CD4-positive, CD25-positive, alpha-beta regulatory T cell (primary cell): ENCODE measurements at places on chromosomes 12 and 14. TPM values are rescaled to one million over a fixed set of nuclear protein-coding genes. Genes with fewer than 3 reads are reported as not detected.
A peak's percentile ranks its signal among the peaks of the same experiment; 100 is the strongest.

Gene DDIT3
- 159 TPM for total RNA-seq

Gene CDH24
- total RNA-seq: 2.9 TPM

Gene PLBD1
- not detected for total RNA-seq

Gene SPRYD3
- 25.9 TPM for total RNA-seq

Gene RPL10L
- total RNA-seq: not detected

Gene SMIM41
- total RNA-seq: 0.54 TPM

Gene BATF
- 50.7 TPM for total RNA-seq

Gene PMCH
- total RNA-seq: 1.6 TPM

Gene NANOG
- not detected for total RNA-seq

Gene LALBA
- not detected for total RNA-seq

Gene KRT78
- total RNA-seq: not detected

Gene SYNDIG1L
- not detected for total RNA-seq

Gene ALDH1L2
- not detected for total RNA-seq

Gene RGS6
- 0.69 TPM for total RNA-seq

Gene FOXA1
- 1.0 TPM for total RNA-seq

- DNase-seq: peak; percentile 64
Observed at GRCh38 chr12:12719496-12719895, 2.3 kb downstream of the CDKN1B start.

GRCh38 chr12:193261-193660 lies 20.7 kb downstream of the SLC6A12 start:
- DNase-seq: no peak

GRCh38 chr14:94569381-94570001 lies 8.2 kb downstream of the SERPINA4 start:
- no peak for DNase-seq

DNA sequence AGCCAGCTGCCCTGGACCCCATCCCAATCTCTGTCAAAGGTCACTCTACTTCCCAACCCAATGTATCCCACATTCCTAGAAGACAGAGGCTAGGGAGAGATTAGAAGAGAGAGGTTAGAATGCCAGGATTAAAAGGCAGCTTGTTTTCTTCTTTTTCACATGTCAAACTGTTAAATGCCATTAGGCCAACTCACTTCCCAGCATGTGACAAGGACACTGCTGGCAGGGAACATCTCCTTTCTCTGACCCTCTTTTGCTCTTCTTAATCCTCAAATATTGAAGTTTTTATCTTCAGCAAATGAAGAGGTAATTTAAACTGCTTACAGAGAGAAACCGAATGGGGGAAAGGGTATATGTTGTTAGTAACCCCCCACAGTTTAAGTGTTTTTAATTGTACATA lies 89.1 kb downstream of the BBS10 start:
- no peak for DNase-seq

DNA sequence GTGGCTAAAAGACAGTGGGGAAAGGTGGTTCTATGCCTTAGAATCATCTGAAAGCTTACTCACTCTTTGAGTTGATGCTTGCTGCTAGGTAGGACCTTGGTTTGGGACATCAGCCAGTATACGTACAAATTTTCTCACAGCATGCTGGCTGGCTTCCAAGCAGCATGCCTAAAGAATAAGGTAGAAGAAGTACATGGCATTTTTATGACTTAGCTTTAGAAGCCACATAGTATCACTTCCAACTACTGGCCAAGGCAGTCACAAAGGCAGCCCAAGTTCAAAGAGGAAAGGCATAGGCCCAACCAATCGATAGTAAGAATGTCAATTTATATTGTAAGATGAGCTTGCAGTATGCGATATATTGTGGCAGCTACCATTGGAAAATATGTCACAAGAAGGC lies 284.2 kb upstream of the CAND1 start:
- no peak for DNase-seq

GRCh38 chr12:64531665-64532334 lies 78.5 kb upstream of the RASSF3 start:
- DNase-seq: no peak

DNA sequence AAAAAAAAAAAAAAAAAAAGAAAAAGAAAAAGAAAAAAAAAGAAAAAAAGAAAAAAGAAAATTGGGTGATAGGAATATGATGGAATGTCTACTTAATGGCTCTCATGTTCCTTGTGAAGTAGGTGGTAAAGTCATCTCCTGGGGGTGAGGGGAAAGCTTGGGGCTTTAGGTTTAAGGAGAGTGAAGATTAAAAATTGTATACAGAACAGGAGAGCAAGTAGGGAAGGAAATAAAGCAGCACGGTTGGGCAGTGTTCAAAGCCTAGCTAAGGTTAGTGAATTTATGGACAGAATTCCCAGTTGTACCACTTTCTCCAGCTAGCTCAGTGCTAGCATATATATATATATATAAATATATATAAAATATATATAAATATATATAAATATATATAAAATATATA lies 40.0 kb upstream of the SLC2A13 start:
- no peak for DNase-seq

GRCh38 chr14:46782281-46782680 lies 130.7 kb upstream of the RPL10L start:
- DNase-seq: no peak

- no peak for DNase-seq
Observed at GRCh38 chr12:78204926-78205325, 374.2 kb downstream of the NAV3 start.

- DNase-seq: no peak
Observed at GRCh38 chr12:47393403-47393790, 312.4 kb downstream of the RPAP3 start.

- DNase-seq: no peak
Observed at GRCh38 chr14:75849300-75849895, 132.4 kb downstream of the TGFB3 start.

DNA sequence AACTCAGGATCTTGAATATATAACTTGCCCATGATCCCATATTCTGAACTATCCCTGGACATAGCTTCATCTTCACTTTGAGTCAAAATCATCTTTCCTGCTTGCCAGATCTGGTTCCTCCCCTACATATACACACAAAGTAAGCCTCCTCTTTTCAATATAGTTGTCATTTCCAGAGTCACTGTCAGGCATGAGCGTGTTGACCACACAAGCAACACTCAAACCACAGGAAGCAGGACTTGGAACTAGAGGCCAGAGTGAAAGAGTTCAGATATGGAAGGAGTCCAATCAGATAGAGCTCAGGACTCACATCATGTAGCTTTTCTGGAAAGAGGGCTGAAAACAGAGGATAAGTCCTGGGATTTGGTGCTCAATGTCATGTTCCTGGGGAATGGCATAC lies 1140.6 kb downstream of the BCL11B start:
- no peak for DNase-seq

- no peak for DNase-seq
Observed at GRCh38 chr12:107400686-107401447, 284.7 kb upstream of the PWP1 start.

DNA sequence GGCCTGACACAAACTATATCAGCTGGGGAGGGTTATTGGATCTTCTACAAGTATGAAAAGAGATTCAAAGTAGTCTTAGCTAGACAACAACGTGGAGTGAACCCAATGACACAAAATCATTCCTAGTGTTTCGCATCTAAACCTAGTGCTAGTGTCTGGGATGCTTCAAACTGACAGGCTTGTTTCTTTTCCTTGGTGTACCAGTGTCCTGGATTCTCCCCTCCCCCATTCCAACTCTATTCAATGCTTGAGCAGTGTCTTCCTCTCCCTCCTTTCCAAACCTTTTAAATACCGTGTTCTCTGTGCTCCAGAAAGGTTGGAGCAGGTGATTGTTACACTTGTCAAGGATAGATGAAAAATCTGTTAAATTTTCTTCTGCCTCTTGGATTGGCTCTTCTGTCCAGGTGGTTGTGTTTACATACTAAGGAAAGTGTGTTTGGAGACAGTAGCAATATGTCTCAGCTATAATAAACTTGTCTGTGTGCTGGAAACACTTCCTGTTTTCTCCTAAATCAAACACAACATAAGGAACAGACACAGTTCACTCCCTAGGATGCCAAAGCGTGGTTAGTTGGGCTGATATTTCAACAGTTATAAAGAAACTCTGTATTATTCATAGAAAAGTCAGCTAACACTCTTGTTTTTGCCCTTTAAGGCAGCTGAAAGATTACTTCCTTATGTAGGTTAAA lies 14.4 kb upstream of the GUCY2C start:
- DNase-seq: no peak

DNA sequence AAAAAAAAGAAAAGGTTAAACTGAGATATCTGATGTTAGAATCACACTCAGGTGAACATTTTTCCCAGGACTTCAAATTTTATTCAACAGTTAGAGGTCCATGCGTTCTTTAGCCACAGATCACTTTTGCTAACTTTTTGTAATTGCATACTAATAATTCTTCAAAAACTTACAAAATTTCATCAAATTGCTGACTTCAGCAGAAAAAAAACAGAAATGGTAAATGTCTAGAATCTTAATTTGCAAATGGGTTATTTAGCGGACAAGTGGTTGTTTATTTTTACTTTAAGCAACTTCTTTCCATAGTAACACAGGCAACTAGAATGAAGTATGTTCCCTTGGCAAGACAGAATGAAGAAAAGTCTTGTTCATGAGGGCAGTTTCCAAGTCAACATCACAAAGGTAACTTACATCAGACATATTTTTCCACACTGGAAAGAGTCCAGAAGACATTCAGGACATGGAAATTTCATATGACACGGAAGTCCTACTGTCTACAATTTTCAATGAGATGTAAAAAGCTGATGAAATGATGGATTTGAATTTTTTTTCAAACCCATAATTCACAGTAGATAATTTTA lies 62.5 kb upstream of the SOX5 start:
- no peak for DNase-seq

DNA sequence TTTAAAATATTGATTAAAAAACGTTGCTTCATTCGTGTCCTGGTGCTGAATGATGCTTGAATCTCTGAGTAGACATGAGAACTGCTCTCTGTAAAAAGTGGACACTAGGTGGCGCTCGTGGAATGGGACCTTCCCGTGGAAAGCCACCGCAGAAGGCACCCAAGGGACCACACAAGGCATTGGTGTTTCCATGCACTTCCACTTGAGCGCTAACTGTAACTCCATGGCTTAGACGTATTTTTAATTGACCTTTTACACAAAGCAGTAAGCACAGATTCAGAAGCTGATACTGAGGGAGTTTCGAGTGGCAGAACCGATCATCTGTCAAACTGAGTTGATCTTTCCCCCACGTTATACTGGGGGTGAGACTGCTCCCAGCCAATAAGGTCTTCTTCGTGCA lies 135.3 kb downstream of the PRKCH start:
- DNase-seq: peak; percentile 79

GRCh38 chr12:123634142-123634561 lies 523 bp downstream of the GTF2H3 start:
- DNase-seq: no peak

DNA sequence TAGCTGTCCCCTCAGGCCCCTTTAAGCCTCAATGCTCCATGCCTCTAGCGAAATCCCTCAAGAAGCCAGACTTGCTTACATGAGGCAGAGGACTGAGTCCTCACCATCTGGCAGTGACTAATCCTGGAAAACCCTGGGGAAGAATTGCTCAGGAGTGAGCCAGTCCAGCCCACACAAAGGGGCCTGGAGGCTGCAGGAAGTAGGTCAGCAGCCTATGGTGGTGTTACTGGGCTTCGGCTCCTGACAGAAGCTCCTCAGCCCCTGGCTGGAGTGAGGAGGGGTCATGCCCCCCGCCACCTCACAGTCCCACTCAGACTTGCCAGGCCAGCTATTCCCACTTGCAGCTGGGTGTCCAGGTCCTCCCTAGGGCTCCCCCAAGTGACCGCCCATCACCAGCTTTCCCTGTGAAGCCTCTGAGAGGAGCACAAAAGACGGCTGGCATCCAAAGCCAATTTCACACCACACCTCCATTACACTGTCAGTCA lies 250.5 kb downstream of the DPF3 start:
- no peak for DNase-seq

DNA sequence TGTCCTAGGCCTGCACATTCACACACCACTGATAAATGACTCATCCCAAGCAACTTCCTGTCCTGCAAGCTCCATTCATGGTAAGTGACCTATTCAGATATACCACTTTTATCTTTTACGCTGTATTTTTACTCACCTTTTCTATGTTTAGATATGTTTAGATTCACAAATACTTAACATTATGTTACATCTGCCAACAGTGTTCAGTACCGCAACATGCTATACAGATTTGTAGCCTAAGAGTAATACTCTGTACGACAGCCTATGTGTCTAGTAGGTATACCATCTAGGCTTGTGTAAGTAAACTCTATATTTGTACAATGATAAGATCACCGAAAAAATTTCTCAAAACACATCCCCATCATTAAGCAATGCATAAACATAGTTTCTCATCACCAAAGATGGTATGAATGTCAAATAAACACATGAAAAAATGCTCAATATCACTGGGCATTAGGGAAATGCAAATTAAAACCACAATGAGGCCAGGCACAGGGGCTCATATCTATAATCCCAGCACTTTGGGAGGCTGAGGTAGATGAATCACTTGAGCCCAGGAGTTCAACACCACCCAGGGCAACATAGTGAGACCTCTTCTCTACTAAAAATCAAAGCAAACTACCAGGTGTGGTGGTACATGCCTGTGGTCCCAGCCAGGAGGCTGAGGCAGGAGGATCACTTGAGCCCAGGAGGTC lies 20.7 kb downstream of the ATXN2 start:
- no peak for DNase-seq

- no peak for DNase-seq
Observed at GRCh38 chr12:105453316-105453715, 122.8 kb downstream of the C12orf75 start.

DNA sequence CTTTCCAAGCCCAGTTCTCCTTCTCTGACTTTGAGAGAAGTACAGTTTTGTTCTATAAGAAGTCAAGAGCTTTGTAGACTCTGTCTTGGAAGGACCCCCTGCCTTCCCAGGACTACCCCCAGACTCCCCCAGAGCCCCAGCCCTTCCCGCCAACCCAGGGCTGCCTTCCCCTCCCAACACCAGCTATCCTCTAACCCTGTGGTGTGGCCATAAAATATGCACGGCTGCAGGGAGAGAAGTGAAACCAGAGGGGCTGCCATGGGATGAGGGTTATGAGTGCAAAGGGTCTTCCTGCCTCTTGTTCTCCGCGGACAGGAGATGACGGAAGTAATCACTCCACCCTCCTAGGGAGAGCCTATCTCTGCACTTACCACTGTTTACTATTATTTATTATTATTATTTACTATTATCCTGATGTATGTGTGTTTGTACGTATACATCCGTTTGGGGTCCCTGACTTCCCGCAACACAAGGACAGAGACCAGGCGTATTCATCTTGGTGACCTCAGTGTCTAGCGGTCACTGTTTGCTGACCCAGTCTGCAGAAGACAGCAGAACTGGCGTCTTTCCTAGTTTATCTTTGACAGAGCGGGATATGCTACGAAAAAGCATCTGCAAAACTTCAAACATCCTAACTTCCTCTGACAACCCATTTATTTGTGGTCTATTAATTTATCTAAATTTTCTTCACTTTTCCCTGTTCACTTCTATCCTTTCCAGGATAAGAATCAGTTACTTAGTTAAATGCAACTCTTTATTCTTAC lies 3.5 kb upstream of the SCNN1A start:
- no peak for DNase-seq

GRCh38 chr14:91128699-91129098 lies 14.8 kb downstream of the DGLUCY start:
- DNase-seq: no peak

DNA sequence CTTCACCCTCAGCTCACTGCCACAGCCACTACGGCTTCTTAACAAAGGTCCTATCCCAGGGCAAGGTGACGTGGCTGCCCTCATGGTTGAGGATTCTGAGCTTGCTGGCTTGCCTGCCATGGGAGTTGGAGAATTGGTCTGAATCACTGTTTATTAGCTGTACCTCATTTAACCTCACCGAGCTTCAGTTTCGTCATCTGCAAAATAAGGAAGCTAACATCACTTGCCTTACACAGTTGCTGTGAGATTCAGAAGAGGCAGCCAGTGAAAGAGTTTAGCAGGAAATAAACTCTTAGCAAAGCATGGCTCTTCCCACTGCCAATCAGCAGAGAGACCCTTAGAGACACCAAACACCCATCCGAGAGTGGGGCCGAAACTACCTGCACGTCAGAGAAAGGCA lies 90.1 kb upstream of the KCNA1 start:
- no peak for DNase-seq
